ENCODE measurements at places on chromosomes 5 and 9. TPM values are rescaled to one million over a fixed set of nuclear protein-coding genes. Genes with fewer than 3 reads are reported as not detected.

GRCh38 chr5:124732428-124733328, 13.8 kb downstream of the ZNF608 start:
- DNase-seq, result no peak

DNA sequence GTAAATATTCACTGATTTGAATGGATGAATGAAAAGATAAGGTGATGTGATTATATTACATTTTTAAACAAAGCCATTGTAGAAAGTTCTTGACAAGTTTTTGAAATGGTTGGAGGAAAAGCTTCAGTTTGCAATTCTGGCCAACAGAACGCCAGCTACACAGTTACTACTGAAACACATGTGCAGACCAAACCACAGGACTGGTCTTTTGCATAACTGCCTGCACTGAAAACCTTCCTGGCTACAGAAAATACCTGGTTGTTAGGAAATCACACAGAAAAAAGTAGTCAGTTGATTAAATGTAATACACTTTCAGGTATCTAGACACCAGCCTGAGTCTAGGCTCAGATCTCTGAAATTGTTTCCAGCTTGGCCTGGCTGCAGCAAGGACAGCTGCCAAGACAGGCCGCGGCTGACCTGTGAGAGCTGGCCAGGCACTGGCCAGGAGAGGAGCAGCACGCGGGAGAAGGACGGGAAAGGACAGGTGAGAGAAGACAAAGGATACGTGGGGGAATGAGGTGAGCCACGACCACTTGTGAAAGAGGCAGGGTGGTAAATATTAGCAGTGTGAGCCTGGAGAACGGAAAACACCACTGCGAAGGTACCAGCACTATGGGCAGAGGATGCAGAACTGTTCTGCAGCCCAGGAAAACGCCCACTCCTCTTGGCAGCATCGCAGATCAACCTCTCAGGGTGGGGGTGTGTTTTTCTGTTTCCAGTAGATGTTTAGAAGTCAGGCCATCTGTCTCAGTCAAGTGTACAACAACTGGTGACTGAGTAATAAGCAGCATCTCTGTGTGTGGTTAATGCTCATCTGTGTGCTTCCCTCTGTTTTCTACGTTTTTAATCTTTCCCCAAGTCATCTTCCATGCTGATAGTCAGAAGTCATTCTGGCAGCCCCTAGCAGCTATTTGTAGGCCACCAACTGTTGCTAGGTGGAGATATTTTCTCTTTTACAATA, 137.4 kb downstream of the SCAMP1 start:
- DNase-seq, result peak; percentile 55

GRCh38 chr5:68382640-68383039, 167.1 kb downstream of the PIK3R1 start:
- no peak for DNase-seq

DNA sequence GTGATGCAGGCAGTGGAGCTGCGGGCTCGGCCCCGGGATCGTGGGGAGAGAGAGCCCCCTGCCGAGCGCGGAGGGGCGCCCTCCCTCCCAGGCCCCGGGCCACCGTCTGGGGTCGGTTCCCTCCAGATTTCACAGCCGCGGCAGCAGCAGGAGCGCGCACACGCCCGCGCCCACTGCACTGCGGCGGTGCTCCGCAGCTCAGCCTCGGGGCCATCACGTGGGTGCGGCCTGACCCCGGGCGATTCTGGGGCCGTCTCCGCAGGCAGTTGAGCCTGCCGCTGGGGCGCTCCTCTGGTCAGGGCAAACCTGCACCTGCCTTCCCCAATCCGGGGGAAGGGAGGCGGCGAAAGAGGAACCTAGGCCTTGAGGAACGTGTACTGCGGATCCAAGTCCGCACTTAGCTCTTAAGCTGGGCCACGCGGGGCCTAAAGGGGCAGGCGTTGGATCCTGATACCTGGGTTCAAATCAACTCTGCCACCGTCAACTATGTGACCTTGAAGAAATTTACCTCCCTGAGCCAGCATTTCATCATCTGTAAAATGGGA, 9.4 kb upstream of the DELE1 start:
- peak; percentile 60 for DNase-seq

GRCh38 chr5:92081958-92082712, 699.0 kb upstream of the ARRDC3 start:
- DNase-seq, result no peak

DNA sequence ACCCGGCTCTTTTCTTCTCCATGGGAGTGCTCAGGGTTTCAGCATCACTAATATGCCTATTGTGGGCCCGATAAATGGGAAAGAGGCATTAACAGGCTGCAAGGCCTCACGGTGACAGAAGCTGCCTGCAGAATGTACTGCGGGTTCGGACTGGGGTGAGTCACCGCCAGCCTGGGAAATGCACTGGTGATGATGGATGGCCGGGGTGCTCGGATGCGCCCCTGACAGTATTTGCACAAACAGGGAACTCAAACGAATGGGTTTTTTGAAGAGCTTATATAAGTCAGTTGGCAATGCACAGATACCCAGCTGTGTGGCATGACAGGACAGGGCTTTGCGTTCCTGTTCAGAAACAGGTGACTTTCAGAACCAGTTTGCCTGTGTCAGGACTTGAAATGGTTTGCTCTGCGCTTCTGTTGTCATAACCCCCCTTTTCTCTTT, 42.0 kb upstream of the PITX1 start:
- no peak for DNase-seq

Gene TAF11L10
- total RNA-seq, result not detected

Gene DDX4
- not detected for total RNA-seq

Gene SELENOP
- 2,099 TPM for total RNA-seq
